ENCODE measurements at places on chromosomes 12 and 14.

GRCh38 chr14:80356413-80356812, 145.1 kb upstream of the DIO2 start:
- DNase-seq = no peak

DNA sequence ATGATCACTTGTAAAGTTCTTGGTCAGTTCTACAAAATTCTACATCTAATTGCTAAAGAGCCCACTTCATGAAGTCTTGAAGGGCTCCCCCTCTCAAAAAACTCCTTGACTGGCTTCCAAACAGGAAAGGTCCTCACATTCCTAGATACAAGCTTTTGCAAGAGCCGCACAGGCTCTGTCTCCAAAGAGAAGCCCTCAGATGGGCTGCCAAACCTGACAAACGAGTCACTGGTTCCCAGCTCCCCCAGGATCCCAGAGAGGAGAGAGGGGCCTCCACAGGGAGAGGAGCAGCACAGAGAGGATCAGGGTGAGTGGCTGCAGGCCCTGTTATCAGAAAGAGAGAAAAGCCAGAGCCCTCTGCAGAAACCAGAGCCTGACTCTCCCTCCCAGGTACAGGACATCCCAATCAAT, 5.8 kb downstream of the NID2 start:
- DNase-seq = no peak

- no peak for DNase-seq
Measured at GRCh38 chr12:109010259-109010658, 10.6 kb downstream of the SVOP start.

GRCh38 chr14:71089971-71090370, 182.7 kb downstream of the PCNX1 start:
- no peak for DNase-seq

DNA sequence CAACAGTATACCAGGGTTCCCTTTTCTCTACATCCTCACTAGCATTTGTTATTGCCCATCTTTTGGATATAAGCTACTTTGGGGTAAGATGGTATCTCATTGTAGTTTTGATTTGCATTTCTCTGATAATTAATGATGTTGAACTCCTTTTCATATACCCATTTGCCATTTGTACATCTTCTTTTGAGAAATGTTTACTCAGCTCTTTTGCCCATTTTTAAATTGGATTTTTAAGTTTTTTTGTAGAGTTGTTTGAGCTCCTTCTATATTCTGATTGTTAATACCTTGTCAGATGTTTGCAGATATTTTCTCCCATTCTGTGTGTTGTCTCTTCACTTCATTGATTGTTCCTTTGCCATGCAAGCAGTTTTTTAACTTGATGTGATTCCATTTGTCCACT, 22.2 kb downstream of the ESR2 start:
- DNase-seq = no peak
